Activated T-cell treated with anti-CD3 and anti-CD28 coated beads, Interleukin-2, amount 50 U/mL, for 72 hours (primary cell): ENCODE measurements at places on chromosomes 1 and 21. TPM values are rescaled to one million over a fixed set of nuclear protein-coding genes. Genes with fewer than 3 reads are reported as not detected.

CFHR1 gene
- not detected for total RNA-seq

OR14A2 gene
- not detected for total RNA-seq

DNAH14 gene
- total RNA-seq = 5.6 TPM

PTPRF gene
- total RNA-seq = 6.2 TPM

RNU1-1 gene
- total RNA-seq = 1,278 TPM

DNA sequence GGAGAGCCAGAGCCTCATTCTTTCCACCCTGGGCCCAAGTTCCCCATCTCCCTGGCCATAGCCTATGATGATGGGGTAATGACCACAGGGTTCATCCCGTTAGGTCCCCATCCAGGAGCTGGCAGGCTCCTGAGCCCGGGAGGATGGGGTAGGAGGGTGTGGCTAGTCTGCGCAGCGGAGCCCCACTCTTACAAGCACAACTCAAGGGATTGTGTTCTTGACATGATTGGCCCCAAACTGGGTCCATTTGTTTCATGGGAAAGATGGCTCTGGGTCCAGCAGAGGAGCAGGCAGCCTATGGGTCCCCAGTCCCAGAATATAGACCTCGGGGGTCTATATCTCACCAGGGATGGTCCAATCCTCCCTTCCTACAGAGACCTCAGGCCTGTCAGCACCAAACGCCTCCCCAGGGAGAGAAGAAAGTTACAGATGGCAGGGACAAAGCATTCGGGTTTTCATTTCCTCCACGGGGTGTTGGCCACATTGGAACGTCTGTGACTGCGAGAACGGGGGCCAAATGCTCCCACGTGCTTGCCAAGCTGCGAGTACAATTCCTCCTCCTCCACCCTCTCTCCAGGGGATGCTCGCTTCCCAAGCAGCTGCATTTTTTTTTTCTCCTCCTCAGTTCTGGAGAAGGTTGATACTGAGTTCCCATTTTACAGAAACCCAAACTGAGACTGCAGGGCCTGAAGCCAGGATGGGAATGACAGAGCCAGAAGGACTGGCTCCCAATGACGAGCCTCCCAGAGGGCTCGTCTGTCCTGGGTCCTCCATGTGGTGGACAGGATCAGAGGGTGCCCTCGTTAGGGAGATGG lies 71.0 kb downstream of the DHRS3 start:
- no peak for DNase-seq

DNA sequence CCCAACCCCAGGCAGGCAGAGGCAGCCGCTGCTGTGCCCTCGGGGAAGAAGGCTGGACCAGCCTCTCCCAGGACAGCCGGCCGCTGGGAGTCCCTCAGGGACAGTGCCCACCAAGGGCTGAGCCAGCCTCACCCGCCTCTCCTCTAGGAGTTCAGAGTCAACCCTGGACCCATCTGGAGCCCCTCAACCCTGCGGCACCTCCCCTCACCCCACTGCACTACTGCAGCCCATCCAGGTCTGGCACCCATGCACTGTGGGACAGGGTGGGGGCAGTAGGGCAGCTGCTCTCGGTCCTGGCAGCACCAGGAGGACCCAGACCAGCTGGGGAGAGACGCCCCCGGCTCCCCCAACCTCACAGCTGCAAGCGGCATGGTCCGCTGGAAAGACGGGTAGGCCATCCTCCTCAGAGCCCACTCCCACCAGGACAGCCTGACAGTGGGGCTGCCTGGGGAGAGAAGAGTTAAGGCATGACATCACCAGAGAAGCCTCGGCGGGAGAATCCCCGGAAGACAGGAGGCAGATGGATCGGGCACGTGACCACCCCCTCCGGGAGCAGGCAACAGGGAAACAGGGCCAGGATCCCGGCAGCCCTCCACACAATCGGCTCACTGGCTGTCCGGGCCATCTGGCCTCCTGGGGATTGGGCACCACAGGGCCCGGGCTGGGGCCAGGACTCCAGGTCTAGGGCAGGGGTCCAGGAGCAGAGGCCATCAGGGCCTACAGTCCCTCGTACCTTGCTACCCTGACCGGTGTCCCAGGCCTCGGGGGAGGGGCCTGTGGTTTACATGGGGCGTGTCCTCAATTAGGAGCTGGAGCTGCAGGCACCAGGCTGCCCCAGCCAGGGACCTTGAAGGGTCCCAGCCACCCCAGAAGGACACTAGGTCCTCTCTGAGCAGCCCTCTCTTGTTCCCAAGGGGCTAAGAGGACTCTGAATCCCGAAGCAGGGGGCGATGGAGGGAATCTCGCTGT lies 3.1 kb downstream of the ACAP3 start:
- DNase-seq = no peak

- DNase-seq = no peak
Measured at GRCh38 chr1:28740118-28740517, 3.4 kb downstream of the YTHDF2 start.

- no peak for DNase-seq
Measured at GRCh38 chr1:97849345-97850340, 71.2 kb downstream of the DPYD start.

GRCh38 chr1:31435471-31436409 lies 22.7 kb downstream of the SERINC2 start:
- DNase-seq = no peak

DNA sequence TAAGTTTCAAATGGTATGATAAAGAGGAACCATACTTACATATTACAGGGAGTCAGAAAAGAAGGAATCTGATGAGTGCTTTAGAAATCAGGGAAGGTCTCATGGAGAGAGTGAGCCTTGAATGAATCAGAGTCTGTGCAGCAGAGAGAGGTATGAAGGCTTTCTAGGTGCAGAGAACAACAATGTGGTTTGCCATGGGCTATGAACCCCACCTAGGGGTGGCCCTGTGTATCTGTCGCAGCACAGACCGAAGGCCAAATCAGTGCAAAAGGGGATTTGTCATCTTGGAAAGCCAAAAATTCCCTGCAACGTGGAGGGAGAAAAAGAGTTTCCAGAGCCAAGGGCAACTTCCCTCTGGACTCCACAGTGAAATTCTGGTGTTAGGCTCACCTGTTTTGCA lies 3.5 kb downstream of the PAPPA2 start:
- no peak for DNase-seq

DNA sequence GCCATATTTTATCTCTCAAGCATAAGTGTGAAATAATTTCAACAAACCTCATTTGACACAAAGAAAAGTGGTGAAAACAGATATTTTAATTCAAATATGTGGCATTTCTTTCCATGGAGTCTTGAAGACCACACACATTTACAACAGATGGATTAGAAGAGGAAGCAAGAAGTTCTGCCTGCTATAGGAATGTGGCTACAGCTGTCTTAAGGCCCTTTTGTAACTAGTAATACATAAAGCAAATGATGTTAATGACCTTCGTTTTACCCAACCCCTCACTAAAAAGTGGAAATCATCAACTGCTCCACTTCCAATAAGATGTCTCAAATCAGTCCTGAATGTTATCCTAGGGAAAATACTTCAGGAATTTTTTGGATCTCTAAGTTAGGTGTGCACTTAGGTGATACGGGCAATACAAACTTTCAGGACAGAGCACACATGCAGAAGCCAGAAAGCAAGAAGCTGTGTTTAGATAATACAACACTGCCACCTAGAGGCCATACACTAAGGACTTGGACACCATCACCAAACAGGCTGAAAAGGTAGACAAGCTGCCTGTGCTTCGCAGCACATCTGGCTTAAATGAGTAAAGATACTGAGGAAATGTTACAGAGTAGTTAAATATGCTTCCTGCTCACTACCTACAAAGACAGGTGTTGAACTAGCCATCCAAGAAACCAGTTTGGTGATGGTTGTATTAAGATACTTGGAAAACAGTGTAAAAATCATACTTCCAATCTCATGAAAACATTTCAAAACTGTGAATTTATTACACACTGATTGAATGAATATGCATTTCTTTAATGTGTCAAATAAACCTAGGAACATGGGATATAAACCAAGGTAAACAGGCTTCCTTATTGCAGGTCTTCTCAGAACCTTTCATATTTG lies 24.4 kb downstream of the RRAGC start:
- DNase-seq = peak; percentile 49

DNA sequence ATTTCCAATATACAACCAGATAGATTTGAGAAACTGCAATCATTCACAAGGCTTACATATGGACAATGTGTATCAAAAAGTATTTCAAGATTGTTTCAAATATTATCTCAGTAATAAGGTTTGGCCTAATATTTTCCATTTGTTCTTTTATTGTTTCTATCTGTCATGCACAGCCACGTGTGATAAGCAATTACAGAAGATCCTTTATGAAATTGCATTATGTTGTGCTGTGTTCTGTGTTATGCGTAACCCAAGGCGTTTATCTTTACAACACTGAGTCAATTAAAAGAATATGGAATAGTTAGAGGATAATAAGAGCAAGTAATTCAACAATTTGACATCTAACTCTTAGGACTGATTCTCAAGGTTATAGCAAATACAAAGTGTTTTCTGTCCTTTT lies 1009.3 kb upstream of the PRMT6 start:
- no peak for DNase-seq

DNA sequence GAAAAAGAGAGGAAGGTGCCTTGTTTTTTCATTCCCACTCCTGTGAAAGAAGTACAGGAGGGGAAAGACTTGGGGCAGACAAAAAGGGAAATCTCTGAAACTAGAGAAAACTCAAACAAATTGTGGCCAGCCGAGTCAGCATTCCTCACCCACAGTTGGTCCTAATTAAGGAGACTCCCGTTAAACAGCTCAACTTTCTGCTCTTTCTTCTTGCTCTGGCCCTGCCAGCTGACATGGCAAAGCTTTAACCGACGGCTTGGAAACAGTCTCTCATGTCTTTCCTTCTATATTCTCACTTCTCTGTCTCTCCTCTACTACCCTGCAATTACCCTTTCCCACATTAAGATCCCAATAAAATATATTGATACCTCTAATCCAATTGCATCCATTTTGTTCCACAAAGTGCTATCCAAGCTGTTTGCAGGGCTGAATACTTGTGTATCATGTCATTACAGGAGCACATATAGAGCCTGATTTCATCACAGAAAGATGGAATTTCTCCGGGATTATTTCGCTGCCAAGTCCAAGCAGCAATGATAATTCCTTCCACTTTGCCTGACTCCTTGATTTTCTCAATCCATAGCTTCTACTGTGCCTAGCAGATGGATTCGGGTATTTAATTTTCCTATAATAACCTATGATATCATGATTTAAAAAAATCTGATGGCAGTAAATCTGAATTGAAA lies 65.4 kb upstream of the IPO9 start:
- DNase-seq = no peak

GRCh38 chr1:42934541-42935312 lies 23.9 kb downstream of the SLC2A1 start:
- DNase-seq = no peak

GRCh38 chr1:2314273-2314802 lies 77.0 kb downstream of the MORN1 start:
- DNase-seq = no peak

DNA sequence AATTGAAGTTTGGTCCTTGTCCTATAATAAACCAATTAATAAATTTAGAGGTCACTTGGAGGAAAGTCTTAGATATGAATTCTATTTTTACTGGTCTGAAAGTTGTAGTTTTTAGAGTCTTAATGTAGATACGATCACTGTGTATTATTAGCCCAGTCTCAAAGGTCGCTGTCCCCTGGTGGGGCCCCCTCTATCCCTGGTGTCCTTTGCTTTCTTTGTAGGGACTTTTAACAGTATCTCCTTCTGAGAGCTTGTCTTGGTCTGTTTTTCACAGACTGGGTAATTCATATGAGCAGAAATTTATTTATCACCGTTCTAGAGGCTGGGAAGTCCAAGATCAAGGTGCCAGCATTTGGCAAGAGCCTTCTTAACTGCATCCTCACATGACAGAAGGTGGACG lies 18.5 kb downstream of the CHD1L start:
- no peak for DNase-seq

DNA sequence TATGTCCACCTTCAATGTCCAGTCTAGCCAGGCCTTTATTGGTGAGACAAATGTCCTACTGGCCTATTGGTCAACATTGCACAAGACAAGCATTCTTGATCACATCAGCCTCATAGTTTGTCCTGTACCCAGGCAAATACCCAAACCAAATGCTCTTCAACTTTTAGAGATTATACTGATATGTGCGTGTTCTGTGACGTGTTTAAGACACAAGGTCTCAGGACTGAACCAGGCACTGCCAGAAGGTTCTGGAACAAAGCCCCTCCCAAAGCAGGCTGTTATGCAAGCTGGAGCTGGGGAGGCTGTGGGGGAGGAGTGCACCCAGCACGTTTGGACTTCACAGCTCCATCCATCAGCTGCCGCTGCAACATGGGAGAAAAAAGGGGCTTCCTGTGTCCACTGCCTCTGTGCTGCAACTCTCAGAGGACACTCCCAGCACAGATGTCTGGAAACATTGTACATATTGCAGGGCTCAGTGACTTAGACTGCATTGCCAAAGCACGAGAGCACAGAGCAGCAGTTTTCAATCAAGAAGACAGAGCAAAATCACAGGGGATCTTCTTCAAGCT lies 45.9 kb downstream of the NID1 start:
- DNase-seq = no peak

DNA sequence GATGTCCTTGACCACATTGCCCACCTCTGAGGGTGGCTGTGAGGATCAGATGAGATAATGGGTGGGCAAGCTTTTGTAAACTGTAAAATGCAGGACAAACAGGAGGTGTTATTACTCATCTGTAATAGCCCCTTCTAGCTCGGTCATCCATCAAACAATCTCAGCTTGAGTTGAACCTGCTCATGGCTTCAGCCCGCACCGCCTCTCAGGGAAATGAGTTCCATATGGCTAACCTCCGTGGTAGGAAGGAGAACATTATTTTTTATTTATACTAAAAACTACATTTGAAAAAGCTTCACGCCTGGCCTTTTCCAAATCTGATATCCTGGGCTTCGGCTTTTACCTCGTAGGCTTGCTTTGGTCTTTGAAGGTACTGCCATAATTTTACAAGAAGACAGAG lies 116.2 kb upstream of the USP24 start:
- DNase-seq = no peak

- no peak for DNase-seq
Measured at GRCh38 chr1:150093805-150094204, 26.2 kb downstream of the VPS45 start.

DNA sequence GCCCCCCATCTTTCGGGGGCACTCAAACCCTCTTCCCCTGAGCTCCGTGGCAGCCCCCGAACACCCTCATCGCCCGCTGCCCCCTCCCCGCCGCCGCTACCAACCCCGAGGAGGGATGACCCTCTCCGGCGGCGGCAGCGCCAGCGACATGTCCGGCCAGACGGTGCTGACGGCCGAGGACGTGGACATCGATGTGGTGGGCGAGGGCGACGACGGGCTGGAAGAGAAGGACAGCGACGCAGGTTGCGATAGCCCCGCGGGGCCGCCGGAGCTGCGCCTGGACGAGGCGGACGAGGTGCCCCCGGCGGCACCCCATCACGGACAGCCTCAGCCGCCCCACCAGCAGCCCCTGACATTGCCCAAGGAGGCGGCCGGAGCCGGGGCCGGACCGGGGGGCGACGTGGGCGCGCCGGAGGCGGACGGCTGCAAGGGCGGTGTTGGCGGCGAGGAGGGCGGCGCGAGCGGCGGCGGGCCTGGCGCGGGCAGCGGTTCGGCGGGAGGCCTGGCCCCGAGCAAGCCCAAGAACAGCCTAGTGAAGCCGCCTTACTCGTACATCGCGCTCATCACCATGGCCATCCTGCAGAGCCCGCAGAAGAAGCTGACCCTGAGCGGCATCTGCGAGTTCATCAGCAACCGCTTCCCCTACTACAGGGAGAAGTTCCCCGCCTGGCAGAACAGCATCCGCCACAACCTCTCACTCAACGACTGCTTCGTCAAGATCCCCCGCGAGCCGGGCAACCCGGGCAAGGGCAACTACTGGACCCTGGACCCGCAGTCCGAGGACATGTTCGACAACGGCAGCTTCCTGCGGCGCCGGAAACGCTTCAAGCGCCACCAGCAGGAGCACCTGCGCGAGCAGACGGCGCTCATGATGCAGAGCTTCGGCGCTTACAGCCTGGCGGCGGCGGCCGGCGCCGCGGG lies 837 bp downstream of the FOXD3 start:
- peak; percentile 66 for DNase-seq
